NCI-H187 treated with DMSO at 0.1 percent for 48 hours (cell line): ENCODE measurements at places on chromosomes 12 and 14.

- DNase-seq = no peak
Observed at GRCh38 chr14:54722791-54723432, 156.0 kb downstream of the SAMD4A start.

- DNase-seq = no peak
Observed at GRCh38 chr12:45077251-45077650, 26.4 kb upstream of the DBX2 start.

GRCh38 chr12:96500693-96501092 lies 11.3 kb downstream of the CFAP54 start:
- no peak for DNase-seq

DNA sequence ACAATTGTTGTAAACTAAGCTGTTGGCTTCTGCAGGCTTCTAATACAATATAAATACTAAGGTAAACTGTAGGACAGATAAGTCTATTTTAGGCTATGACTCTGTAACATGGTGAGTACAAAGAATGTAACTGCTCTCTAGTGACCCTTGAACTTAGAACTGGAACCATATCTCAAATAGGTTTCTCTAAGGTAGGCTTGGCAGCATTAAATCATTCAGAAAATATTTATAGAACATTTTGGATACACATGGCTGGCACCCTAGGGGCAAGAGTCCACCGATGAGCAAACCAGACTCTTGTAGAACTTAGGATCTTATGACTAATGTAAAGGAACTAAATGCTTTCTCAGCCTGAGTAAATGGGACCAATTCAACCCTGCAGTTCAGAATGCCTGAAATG lies 19.4 kb upstream of the SLC25A3 start:
- DNase-seq = no peak
